ENCODE measurements at places on chromosomes 2 and 18.

- no peak for DNase-seq
Observed at GRCh38 chr2:36820942-36821605, 124.6 kb downstream of the VIT start.

GRCh38 chr2:17538844-17539554 is 1.5 kb upstream of the VSNL1 start:
- peak; percentile 58 for DNase-seq

DNA sequence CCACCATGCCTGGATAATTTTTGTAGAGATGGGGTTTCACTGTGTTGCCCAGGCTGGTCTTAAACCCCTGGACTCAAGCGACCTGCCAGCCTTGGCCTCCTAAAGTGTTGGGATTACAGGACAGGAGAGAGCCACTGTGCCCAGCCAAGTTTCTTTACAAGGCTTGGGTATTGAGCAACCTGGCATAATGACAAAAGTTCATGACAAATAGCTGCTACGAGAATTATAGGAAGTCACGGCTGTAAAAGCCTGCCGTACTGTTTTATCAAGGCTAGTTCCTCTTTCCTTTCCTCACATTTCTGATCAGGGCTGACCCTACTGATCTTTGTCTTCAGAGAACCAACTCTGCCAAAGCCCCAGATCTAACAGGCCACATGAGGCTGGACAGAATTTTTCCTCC is 490.4 kb upstream of the SPRED2 start:
- DNase-seq: no peak

- DNase-seq: no peak
Observed at GRCh38 chr2:67213677-67214402, 183.3 kb upstream of the ETAA1 start.

DNA sequence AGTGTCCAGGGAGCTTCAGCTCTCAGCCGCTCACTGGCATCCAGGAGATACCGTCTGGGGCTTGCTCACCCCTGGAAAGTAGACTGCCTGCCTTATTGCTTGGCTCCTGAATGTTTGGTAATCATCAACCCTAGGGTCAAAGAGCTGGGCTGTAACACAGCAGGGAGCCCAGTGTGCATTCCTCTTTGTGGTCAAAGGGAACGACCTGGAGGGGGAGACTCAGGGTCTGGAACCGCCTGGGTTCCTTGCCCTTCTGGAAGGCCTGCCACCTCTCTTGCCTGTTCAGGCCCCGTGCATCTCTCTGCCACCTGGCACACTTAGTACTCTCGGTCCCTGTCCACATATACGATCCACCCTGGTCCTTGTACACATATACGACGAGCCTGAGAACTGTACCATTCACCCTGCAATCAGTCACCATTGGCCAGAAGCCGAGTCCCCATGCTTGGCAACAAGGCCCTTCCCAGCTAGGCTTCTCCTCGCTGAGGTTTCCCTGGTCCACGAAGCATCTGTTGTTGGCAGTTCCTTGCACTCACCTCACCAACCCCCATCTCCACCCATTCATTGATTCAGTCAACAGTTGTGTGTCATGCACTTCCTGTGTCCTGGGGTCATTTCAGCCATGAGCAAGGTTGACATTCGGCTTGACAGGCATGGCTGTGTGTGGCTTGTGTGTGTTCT is at the start of gene NAT8:
NAT8 (minus strand) TSS at position 85 of the 681 bp plus-strand sequence. CDS start 794 bp downstream, outside the sequence.
- no peak for DNase-seq

DNA sequence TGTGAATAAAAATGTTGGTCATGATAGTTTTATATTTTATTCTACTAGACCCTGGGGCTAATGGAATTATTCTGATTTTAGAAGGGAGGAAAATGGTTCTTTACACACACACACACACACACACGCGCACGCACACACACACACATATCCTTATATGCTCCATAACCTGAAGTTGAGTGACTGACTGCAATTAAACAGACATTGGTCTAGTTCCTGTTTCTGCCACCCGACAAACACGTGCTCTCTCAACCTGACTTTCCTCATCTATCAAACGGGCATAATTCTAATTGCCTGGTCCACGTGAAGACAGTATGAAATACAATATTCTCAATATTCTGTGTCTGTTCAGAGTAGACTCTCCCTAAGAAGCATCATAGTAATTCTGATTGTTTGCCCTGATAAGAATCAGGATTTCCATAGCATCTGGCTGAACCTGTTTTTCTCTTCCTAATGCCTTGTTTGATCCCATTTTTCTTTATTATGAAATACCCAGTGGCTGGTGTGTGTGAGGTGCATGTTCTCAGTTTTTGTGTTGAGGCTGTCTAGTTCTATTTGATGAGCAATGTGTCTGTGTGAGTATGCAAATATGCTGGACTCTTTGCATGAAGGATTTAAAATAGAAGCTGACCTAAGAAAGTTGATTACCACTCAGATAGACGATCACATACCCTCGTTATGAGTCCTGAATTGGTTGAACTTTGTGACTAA is 51.0 kb downstream of the SETBP1 start:
- peak; percentile 36 for DNase-seq

GRCh38 chr2:86809481-86810121 is 18.9 kb upstream of the CD8A start:
- peak; percentile 8 for DNase-seq

DNA sequence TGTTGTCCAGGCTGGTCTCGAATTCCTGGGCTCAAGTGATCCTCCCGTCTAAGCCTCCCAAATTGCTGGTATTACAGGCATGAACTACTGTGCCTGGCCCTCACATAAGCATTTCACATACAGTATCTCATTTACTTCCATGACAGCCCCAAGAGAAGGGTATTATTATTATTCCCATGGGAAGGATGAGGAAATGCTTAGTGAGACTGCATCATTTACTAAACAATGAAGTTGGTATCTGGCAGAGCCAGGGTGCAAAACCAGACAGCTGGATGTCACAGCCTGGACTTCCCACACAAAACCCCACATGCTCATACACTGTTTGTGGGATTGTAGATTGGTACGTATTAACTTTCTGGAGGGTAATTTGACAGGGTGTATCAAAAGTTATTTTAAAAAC is 29.9 kb downstream of the DAPL1 start:
- no peak for DNase-seq

- DNase-seq: no peak
Observed at GRCh38 chr18:79784965-79785770, 12.6 kb upstream of the KCNG2 start.

All from germinal center (tissue), 1 donor.